Calu3 (cell line): ENCODE measurements at places on chromosomes 12 and 14. TPM values are rescaled to one million over a fixed set of nuclear protein-coding genes. Genes with fewer than 3 reads are reported as not detected.

Gene LUM
- 0.31 TPM in 1 of 2 replicates, not detected in the other for total RNA-seq

Gene CLEC4D
- total RNA-seq: not detected in 2 replicates

GRCh38 chr12:34203866-34204620 lies 181.7 kb downstream of the ALG10 start:
- DNase-seq: no peak

- DNase-seq: no peak
These were observed 907 bp upstream of the EFS start for GRCh38 chr14:23365732-23366425.

- DNase-seq: peak; percentile 40
These were observed 36.3 kb upstream of the NPFF start for GRCh38 chr12:53543539-53543938.

DNA sequence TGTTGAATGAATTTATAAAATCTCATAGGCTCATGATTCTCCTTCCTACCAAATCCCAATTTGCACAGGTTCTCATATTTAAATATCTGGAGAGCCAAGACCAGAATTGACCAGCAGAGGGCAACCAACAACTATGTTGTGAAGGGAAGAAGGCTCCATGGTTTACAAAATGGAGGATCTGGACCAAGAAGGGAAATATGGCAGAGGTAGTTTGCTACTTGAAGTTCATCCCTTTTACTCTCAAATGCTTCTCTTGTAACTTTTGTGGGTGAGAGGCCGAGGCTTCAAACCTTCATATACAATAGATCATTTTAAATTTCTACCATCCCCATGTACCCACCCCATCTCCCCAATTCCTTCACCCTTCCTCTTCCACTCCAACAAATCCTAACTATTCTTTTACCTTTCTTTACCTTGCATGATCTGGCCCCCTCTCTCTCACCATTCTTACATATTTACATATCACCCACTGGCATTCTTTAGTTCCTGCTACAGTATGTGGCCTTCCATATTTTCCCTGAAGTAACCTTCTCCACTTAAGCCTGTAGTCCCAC lies 3.8 kb upstream of the SMARCC2 start:
- DNase-seq: peak; percentile 85

DNA sequence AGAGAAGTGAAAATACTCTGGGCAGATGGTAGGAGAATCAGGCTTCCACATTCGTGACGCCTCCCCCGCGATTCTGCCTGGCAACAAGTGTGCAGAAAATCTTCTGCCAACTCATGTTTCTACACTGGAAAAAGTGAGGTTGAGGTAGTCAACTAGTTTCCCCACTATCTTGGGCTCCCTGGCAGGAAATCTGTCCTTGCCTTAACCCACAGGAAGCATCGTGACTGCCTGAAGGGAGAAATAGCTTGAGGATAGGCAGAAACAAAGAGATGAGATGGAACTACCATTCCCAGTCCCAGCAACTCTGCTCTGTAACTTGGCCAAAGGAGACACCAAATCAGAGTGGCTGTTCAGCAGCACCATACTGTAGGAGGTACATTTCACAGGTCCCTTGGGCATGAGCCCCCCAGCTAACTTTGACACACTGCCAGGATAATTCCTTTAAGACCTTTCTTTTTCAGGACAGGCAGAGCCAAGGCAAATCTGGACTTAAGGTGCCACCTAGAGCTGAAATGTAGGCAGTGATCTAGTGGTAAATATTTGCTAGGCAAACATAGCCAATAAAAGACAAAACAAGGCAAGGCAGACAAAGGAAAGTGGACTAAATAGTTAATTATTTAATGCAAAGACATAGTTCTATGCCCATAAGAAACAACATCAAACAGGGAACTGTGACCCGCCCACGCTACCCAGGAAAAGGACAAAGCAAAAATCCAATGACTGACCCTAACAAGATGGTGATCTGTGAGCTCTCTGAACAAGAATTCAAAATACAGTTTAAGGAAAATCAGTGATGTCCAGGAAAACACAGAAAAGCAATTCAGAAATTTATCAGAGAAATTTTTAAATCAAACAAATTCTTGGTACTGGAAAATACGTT lies 205.1 kb downstream of the PTPRO start:
- peak; percentile 24 for DNase-seq

DNA sequence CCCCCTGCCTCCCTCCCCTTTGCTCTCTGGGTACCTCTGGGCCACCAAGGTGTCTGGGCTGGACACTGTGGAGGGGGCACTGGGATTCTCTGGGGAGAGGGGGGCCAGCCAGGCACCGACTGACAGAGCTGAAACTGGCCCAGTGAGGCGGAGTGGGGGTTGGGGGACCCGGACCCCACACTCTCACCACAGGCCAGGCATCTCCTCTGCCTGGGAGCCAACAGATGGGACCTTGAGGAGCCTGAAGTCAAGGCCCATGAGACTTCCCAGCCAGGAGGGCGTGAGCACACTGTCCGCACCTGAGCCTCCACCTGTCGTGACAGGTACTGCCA lies 39.8 kb upstream of the PPP1R13B start:
- no peak for DNase-seq

GRCh38 chr12:92539976-92540781 lies 162.6 kb upstream of the PLEKHG7 start:
- no peak for DNase-seq

DNA sequence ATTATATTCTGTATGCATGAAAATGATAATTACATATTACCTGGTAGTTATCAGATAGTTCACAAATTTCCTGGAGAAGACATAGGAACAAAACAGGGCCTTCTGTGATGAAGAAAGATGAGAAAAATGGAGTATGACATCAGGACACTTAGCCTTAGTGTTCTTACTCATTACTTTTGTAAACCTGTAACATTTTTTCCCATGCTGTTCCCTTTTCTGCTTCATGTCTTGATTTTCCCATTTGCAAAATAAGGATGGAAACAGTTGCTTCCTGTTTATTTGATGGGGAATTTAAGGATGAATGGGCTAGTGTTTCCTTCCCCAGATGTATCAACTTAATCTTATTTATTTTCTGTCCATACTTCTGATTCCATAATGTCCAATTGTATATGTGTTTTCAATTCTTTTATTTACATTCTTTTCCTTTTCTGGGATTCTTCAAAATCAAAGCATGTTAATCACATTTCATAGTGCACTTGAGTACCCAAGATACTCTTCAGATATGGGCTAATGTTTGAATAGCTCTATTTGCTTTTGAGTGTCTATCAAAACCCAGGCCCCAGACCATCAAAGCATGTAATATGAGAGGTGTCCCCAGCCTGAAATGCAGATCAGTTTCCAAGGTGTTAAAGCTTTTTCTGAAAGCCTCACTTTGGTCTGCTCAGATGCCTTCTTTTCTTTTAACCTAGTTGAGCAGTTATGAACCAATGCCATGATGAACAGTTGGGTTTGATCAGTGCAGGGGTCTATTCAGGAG lies 260.5 kb downstream of the RAD51B start:
- DNase-seq: no peak
